Activated naive CD8-positive, alpha-beta T cell treated with anti-CD3 and anti-CD28 coated beads for 36 hours (primary cell): ENCODE measurements at places on chromosomes 11 and 22. TPM values are rescaled to one million over a fixed set of nuclear protein-coding genes. Genes with fewer than 3 reads are reported as not detected.

HDHD5 gene
- 64.8 TPM for total RNA-seq

GUCY1A2 gene
- total RNA-seq: not detected

BIK gene
- 2.2 TPM for total RNA-seq

DNA sequence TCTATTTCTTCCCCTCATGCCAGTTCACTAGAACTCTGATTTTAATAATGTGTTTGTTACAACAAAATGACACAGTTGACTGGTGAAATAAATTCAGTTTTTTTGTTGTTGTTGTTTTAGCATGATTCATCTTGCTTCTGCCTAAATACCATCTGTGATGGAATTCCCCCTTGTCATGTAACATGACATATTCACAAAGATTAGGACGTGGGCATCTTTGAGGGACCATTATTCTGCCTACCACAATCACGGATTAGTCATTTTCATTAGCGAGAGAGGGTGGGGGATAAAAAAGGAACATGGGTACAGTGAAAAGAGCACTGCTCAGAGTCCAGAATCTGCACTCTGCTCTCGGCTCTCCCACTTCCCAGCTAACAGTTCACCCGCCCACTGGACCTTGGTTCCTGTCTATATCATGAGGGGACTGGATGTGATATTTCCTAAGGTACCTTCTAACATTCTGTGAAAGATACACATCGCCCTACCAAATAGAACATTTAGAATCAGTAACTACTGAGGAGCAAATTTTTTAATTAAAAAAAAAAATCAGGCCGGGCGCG is 11.3 kb downstream of the HTATIP2 start:
- no peak for DNase-seq

DNA sequence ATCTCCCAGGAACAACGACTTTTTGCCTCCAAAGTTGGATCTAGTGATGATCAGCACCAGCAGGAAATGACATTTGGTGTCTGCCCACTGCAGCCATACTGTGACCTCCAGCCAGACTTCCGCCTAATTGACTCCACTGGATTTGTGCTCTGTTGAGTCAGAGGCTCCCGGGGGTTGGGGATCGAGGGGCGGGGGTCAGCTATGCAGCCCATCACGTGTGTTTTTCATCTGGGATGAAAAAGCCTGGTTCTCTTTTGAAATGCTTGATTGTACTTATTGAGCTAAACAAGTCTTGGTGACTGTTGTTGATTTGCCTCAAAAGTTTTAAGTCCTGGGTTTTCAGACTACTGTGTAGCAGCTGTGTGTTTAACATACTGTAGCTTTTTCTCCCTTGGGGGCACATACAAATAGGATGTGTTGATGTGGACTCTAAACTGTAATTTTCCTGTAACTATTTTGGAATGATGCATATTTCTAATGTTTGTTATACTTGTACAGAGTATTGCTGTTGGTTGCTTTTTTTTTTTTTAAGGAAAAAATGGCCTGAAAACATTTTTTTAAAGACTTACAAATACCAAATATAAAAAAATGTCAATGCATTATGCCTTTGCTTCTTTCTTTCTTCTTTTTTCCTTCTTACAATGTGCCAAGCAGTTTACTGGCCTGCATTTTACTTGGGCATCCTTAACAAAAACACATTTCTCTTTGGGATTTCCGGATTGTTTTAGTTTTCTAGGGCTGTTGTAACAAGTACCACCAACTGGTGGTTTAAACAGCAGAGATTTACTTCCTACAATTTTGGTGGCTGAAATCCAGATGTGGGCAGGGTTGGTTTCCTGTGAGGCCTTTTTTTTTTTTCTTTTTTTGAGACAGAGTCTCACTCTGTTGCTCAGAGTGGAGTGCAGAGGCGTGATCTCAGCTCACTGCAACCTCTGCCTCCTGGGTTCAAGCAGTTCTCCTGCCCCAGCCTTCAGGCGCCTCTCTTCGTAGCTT is 46.1 kb upstream of the OR4B1 start:
- DNase-seq: no peak
